Astrocyte (in vitro differentiated cells and primary cell): ENCODE measurements at places on chromosomes 11 and 22. TPM values are rescaled to one million over a fixed set of nuclear protein-coding genes. Genes with fewer than 3 reads are reported as not detected.

The RIMBP3B gene
- 0.12 and 0.16 TPM in 2 replicates for total RNA-seq

The RAB36 gene
- 5.0 and 5.2 TPM in 2 replicates for total RNA-seq

The MAPK8IP1 gene
- 13.3 and 14.7 TPM in 2 replicates for total RNA-seq

GRCh38 chr22:18083406-18083805 lies 5.6 kb downstream of the PEX26 start:
- no peak for DNase-seq
- peaks cover 29% of the 10 kb centered on the region for H3K36me3 ChIP-seq
- no peaks in the 10 kb centered on the region for H3K27me3 ChIP-seq
- H3K4me3 ChIP-seq, result no peak overlapping the region
- no peak overlapping the region for H3K27ac ChIP-seq
- peaks cover 5% of the 10 kb centered on the region for H3K4me1 ChIP-seq

DNA sequence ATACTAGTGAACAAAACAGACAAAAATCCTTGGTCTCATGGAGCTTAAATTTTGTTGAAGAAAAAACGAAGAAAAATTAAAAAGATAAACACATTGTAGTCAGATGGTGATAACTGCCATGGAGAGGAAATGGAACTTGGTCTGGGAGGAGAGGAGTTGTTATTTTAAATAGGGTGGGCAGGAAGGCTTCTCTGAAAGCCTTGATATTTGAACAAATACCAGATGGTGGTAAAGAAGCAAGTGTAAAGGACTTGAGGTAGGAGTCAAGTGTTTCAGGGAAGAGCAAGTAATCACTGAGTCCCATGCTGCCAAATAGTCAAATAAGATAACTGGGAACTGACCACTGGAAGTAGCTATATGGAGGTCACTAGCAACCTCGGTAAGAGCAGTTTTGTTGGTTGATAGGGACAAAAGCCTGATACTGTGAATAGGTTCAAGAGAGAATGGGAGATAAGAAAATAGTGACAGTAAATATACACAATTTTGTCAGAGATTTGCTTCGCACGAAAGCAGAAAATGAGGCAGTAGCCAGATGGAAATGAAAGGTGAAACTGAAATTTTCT lies 55.1 kb downstream of the SESN3 start:
- no peaks in the 10 kb centered on the region for H3K4me1 ChIP-seq
- no peaks in the 10 kb centered on the region for H3K27me3 ChIP-seq
- no peaks in the 10 kb centered on the region for H3K36me3 ChIP-seq
- no peak overlapping the region for H3K27ac ChIP-seq

GRCh38 chr11:57566905-57567514 lies 462 bp downstream of the UBE2L6 start:
- no peaks in the 10 kb centered on the region for H3K36me3 ChIP-seq
- peak; percentile 7 for DNase-seq
- peak overlapping the region; percentile 67 for H3K4me3 ChIP-seq
- H3K27me3 ChIP-seq, result no peaks in the 10 kb centered on the region
- peaks cover 9% of the 10 kb centered on the region for H3K4me1 ChIP-seq
- H3K27ac ChIP-seq, result no peak overlapping the region

- H3K27ac ChIP-seq, result no peak overlapping the region
- DNase-seq, result no peak
- H3K4me1 ChIP-seq, result peaks cover 36% of the 10 kb centered on the region
- H3K4me3 ChIP-seq, result no peak overlapping the region
- no peaks in the 10 kb centered on the region for H3K27me3 ChIP-seq
Observed at GRCh38 chr22:23246982-23247766, 66.9 kb downstream of the BCR start.

- H3K36me3 ChIP-seq, result no peaks in the 10 kb centered on the region
- H3K27ac ChIP-seq, result no peak overlapping the region
- no peak overlapping the region for H3K4me3 ChIP-seq
- H3K27me3 ChIP-seq, result no peaks in the 10 kb centered on the region
- H3K4me1 ChIP-seq, result peaks cover 20% of the 10 kb centered on the region
- DNase-seq, result peak; percentile 21
Observed at GRCh38 chr11:88538098-88538497, 200.6 kb upstream of the CTSC start.

DNA sequence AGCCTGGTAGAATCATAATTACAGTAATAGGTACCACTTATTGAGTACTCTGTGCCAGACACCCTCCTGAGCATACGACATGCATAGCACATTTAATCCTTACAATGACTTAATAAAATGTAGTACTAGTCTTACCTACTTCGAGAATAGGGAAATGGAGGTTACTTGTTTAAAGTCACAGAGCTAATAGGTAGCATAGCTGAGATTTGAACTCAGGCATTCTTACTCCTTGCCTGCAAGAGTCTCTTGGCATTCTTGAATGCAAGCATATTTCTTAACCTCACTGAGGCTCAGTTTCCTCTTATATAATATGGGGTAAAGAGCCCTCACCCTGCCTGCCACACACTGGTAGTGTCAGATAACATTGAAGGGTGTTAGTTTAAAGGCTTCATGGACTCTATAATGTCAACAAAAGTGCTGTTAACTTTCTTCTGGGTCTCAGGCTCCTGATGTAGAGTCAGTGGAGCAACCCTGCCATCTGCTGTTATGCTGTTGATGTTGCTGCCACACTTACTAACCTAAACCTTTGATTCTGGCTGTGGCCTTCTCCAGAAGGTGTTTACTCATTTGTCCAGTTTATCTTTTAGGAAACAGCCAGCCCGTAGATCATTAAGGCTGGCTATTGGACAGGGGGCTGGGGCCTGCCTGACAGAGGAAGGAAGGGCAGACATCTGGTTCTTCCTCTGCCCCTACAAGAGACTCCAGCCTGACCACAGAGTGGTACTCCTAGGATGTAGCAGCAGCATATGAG lies 18.9 kb downstream of the LIMK2 start:
- no peak overlapping the region for H3K27ac ChIP-seq
- no peaks in the 10 kb centered on the region for H3K4me1 ChIP-seq
- no peaks in the 10 kb centered on the region for H3K36me3 ChIP-seq
- no peak overlapping the region for H3K4me3 ChIP-seq
- H3K27me3 ChIP-seq, result no peaks in the 10 kb centered on the region
- peak; percentile 38 for DNase-seq
